ENCODE measurements at places on chromosomes 2 and 18. TPM values are rescaled to one million over a fixed set of nuclear protein-coding genes. Genes with fewer than 3 reads are reported as not detected.

DNA sequence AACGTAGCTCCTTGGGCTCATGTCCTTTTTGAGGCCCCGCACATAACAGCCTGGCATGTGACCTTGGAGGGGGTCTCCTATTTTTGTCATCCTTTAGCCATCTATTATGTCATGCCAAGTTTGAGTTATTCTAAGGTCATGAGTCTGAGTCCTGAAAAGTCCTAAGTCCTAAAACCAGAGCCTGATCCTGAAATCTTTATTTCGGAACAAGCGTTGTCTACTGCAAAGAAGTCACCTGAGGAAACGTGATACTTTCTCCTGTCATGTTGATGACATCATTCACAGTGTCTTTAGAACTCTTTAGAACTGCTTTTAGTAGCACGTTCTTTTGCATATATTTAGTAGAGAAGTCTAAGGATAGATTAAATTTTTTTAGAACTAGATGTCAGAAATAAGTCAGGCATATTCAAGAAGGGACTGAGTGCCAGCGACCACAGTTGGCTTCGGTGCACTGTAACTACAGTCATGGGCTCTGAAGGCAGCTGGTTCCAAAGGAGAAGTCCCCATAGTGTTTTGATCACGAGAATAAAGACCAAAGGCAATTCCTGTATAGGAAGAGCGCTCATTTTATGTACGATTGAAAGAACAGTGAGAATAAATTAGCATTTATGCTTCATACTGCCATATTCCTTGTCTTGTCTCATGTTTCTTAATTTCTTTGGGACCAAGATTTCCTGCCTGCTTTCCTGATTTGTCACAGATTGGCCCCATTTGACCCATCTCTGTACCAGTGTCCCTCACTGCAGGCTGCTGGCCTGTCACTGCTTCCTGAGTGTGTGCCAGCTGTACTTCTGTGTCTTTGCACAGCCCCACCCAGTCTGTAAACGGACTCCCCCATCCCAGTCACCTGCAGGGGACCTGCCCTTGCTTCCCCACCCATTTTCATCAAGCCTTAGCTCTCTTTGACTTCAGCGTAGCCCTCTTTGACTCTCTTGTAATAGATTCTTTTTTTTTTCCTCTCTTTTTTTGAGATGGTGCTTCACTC lies 75.8 kb downstream of the ASAP2 start:
- no peak for DNase-seq

ARHGEF33 gene
- 2.4 TPM for total RNA-seq

UGT1A6 gene
- total RNA-seq = not detected

GRCh38 chr2:37457401-37457901 lies 113.0 kb downstream of the QPCT start:
- DNase-seq = no peak

DNA sequence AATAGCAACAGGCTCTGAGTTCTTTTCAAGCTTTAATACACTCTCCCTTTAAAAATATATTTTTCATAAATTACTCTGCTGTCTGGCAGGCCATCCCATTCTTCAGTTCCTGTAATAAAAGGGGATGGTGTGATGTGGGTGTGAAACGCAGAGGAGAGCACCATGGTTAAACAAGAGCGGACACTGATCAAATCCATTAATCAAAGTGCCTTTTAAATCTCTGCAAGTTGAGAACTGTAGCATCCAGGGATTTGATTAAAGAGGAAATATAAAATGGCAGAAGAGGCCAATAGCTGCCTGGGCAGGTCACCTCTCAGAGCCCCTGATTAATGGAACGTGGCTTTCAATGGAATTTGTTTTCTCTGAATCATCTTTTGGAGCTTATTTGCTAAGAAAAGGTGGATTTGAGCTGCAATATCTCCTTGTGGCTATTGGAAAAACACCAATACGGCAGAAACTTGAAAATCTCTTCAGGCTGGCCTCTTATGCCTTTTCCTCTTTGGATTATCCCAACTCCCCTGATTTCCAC lies 96.9 kb downstream of the ACTR3 start:
- DNase-seq = no peak

Data from frontal cortex (tissue), 4 donors.